ENCODE measurements at places on chromosomes 2 and 18. TPM values are rescaled to one million over a fixed set of nuclear protein-coding genes. Genes with fewer than 3 reads are reported as not detected.

GRCh38 chr2:102025583-102026267, 34.0 kb downstream of the IL1R2 start:
- DNase-seq = no peak

GRCh38 chr18:11419338-11419737, 190.1 kb upstream of the SLC35G4 start:
- DNase-seq = no peak

DNA sequence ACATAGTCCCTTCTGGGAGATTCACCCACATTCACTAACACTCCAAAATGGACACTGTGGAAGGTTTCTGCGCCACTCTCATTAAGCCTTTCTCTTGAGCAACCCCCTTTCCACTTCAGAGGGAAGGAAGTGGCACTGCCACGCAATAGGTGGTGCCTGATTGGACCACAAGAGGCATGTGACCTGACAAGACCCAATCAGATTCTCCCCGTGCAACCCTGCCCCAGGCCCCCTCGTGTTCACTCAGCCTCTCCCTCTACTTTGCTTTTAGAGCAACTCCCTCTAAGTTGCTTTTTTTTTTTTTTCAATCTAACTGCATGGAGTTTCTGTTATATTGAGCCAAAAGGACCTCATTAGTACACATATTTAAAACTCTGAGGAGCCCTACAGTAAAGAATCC, 158.0 kb downstream of the EN1 start:
- no peak for DNase-seq

DNA sequence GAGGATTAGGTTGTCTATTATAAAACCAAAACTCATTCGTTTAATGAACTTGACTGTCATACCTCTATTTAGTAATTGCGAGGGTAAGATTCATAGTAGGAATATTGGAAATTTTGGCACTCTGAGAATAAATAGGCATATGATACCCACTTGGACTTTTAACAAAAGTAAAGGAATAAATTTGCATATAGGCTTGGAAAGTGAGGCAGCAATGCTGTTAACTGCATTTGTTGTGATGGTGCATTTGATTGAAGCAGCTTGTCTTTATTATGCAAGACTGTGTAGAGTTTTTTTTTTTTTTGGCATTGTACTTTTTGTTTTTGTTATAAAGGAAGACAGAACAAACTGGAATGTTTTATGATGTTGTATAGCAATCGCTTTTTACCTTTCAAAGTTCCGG, 18.9 kb downstream of the ITGB1BP1 start:
- DNase-seq = no peak

DNA sequence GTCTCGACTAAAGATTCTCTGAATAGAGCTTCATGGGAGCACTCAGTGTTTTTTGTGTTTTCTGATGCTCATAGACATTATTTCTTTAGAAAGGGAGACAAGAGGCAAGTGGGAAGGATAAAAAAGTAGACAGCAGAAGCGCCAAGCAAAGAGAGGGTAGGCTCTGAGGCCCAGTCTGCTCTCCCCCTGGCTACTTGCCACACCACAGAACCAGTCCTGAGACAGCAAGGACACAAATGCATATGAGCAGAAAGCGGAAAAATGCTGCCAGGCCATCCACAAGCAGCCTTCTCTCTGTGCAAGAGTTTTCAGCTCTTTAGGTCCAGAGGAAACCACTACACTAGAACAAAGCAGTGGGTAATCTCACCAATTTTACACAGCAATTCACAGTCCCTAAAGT, 285.4 kb downstream of the ZNF521 start:
- no peak for DNase-seq

DNA sequence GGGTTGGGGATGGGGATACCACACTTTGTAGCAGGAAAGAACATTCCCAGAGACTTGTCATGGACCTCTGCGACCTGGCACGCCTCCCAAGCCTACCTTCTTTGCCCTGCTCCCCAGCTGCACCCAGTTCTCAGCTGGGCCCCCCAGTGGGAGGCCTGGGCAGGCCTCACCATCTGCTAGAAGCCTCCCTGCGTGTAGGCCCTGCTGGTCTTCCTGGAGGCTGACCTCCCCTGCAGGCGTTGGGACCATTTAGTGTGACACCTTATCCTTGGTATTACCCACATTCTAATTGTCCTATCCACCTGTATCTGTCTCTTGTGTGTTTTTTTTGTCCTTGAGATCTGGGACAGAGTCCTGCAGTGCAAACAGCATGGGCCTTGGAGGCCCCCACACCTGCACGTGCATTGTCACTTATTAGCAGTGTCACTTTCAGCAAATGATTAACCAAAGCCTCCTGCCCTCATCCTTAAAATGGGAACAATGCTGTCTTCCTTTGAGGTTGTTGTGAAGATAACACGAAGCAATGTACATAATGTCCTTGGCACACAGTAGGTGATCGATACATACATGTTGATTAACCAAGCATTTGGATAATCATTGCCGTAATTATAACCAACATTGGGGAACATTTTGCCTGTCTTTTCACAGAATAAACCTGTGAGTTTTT, 77.2 kb downstream of the LIPG start:
- DNase-seq = no peak

DNA sequence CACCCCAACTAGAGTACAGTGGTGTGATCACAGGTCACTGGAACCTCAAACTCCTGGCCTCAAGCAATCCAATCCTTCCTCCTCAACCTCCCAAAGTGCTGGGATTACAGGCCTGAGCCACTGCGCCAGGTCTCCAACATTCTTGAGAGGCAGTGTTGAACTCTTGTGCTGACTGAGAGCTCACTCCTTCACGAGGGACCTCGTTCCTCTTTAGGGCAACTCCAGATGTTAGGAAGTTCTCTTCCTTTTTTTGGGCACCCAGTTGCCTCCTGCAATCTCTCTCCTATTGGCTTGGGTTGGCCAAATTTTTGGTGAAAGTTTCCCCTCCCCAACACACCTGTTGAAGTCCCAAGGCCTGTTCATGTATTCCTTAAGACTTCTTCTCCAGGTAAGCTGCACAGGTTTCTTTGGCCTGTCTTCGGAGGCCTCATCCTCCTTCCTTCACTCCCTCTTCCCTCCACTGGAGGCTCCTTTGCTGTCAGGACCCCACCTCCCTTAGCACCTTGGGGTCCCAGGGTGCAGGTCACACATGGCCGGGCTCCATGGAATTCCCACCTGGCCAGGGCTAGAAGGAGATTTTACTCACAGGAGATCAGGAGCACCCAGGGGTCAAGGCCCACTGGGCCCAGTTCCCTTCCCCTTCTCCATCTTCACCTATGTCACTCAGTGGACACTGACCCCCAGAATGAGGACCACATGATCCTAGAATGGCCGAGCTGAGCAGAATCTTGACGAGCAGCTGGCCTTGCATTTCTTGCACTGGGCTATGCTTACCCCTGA, 94.6 kb upstream of the SMAD2 start:
- no peak for DNase-seq

- no peak for DNase-seq
Observed at GRCh38 chr2:239854596-239854995, 170.5 kb downstream of the NDUFA10 start.

- DNase-seq = peak; percentile 70
Observed at GRCh38 chr2:217510771-217511291, 492.0 kb downstream of the TNS1 start.

- no peak for DNase-seq
Observed at GRCh38 chr18:48017635-48018034, 87.2 kb upstream of the SMAD2 start.

DNA sequence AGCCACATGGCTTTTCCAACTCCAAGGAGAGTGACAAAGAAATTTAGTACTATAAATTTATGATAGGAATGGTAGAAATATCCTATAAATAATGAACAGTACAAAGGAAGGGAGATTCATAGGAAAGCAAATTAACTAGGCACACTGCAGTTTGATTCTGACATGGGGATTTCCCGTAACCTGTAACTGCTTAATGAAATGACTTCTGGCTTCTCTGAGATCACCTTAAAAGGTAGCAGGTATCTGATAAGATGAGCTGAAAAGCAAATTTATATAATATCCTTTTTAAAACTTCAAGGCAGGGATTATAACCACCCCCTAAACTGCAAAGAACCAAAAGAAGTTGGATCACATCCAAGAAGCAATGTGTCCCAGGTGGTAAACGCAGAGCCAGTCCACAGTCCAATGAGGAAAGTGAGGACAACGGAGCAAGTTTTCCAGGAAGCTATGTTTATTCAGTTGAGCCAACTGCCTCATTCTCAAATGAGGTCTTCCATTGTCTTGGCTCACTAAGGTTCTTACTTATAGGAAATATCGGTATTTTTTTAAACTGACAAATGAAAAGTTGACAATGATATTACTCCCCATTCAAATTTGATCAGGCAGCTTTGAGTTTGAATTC, 43.0 kb downstream of the WIPF1 start:
- DNase-seq = no peak

- DNase-seq = no peak
Observed at GRCh38 chr2:88834866-88835265, 143.4 kb downstream of the RPIA start.

DNA sequence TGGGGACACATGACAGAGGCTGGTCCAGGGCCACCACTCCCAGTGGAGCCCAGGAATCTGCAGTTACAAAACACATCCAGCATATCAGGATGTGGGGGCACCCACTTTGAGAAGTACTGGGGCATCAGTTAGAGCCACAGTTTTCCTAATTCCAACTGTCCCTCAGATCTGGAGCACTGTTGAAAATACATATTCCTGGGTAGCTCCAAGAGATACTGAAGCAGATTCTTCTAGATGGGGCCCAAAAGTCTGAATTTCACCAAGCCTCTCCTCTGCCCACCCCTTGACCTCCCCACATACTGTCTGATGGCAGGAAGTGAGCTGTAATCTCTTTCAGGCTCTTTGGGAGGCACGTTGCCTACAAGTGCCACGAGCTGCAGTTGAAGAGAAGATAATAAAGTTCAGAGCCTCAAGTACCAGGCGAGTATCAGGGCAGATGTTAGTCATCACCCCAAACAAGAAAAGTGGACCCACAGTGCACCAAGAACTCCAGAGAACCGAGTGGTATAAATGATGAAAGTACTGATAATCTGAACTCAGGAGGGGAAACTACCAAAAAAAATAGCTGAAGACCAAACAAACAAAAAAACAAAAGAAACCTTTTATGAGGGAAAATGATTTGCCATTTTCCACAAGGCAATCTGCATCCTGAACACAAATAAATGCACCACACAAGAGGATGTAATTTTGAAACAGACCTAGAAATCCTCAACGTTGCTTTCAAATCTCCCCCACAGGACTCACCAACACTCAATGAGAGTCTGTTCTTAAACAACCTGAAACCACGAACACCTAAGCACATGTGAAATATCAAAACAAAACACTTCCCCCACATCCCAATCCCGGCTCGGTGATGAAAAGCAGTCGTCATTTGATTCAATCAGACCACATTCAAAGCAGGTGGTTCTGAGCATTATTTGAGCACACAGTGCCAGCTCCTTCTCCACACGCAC, 98.7 kb downstream of the TCF4 start:
- peak; percentile 56 for DNase-seq

Gene SNRNP200
- total RNA-seq = 179 TPM

Gene GPR75
- total RNA-seq = 0.10 TPM

Gene SERPINB4
- total RNA-seq = not detected

Gene DYNAP
- total RNA-seq = not detected

Gene CCDC74B
- total RNA-seq = 4.1 TPM

Gene ARHGEF4
- total RNA-seq = 3.3 TPM
